ENCODE measurements at places on chromosomes 6 and 20. TPM values are rescaled to one million over a fixed set of nuclear protein-coding genes. Genes with fewer than 3 reads are reported as not detected.

TGM2 gene
- 23.6 TPM for polyA plus RNA-seq

FAM83C gene
- polyA plus RNA-seq: 0.04 TPM

NRN1 gene
- 4.7 TPM for polyA plus RNA-seq

OR12D3 gene
- polyA plus RNA-seq: not detected

PERP gene
- 2.8 TPM for polyA plus RNA-seq

TCF15 gene
- polyA plus RNA-seq: 4.7 TPM

RIPOR3 gene
- polyA plus RNA-seq: 5.4 TPM
